CD4-positive, alpha-beta T cell treated with Interleukin-15 for 1 hour (primary cell): ENCODE measurements at places on chromosomes 3 and 15.

- DNase-seq = no peak
These were observed 110.2 kb downstream of the CMSS1 start for GRCh38 chr3:99927671-99928457.

DNA sequence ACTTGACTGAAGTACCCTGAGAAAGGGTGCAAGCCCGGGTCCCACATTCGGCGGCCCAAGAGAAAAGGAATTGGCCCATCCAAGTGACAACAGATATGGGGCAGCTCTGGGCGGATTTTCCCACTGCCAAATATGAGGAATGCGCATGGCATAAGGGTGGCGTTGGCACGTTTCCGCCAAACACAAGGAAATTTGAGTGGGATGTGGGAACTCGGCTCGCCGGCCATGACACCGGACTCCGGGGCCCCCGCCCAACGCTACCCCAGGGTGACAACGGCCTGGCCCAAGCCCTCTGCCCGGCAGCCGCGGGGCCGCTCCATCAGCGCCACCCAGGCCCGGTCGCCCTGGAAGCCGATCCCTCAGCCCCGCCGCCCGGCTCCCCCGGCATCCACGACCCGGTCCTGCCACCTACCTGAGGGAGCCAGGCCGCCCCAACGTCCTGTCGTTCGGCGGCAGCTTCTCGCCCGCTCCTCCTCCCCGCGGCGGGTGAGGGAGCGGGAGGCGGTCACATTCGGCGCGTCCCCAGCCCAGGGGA is 449 bp downstream of the RAF1 start:
- no peak for DNase-seq

DNA sequence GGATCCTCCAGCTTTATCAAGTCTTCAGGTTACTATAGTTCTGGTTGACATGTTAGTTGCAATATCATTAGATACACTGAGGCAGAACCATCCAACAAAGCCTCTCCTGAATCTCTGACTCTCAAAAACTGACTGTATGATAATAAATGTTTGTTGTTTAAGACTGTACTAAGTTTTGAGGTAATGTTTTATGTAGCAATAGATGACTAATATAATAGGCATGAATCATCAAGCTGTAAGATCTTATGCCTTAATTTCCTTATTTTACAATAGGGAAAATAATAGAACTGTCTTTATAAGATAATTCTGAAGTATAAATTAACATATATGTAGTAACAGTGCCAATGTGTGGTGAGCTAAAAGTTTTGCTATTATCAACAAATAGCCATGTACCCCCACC is 88.9 kb upstream of the TBC1D5 start:
- DNase-seq = no peak

GRCh38 chr3:54374214-54374852 is 252.0 kb downstream of the CACNA2D3 start:
- DNase-seq = no peak

DNA sequence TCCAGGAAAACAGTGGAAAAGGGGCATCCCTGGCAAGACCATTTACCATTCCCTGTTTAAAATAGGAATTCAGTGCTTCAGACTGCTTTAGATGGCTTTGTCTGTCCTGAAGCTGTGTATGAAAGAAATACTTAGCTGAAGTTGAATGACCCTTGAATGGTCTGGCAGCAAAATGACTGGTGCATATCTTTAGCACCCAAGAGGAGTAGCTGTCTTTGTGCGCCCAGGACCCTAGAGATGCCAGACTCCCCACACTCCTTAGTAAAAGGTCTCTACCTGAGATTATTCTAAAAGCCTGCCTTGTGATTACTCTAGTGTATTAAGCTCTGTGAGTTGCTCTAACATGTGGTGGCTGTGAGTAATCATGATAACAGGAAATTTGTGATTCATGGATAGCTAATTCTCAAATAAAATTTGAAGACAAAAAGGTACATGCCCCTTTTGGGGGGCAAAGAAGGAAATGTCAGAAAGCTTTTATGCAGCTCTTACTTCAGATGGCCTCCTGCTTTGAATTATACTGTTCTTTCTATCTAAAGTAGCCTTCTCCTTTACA is 3.2 kb downstream of the MAPKBP1 start:
- DNase-seq = no peak

DNA sequence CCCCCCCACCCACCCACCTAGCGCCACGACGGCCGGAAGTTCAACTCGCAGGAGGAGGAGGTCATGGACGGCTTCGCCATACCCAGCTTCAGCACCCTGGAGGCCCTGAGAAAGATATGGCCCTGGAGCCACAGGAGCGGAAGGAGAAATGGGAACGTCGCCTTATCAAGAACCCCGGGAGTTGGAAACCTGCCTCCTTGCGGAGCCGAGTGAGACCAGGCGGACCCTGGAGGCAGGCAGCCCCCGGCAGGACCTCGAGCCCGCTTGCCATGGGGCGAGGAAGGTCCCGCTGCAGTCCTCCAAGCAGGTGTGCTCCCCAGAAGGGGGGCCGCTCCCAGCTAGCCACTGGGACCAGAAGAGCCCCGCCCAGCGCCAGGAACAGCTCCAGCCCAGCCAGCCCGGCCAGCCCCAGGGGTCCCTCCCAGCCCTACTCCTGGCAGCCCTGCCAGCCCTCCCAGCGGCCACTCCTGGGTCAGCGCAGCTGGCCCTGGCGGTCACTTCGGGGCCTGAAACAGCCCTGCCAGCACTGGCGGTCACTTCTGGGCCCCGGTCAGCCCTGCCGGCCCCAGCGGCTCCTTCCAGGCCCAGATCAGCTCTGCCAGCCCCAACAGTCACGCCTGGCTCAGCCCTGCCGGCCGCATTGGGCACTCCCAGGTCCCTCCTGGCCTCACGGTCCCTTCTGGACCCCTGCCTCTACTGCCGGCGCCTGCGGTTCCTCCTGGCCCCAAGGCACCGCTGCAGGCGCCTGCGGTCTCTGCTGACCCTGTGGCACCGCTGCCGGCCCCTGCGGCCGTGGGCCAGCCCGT is 10.3 kb upstream of the ROPN1B start:
- no peak for DNase-seq

GRCh38 chr3:187694801-187695200 is 7.6 kb downstream of the RTP2 start:
- no peak for DNase-seq

DNA sequence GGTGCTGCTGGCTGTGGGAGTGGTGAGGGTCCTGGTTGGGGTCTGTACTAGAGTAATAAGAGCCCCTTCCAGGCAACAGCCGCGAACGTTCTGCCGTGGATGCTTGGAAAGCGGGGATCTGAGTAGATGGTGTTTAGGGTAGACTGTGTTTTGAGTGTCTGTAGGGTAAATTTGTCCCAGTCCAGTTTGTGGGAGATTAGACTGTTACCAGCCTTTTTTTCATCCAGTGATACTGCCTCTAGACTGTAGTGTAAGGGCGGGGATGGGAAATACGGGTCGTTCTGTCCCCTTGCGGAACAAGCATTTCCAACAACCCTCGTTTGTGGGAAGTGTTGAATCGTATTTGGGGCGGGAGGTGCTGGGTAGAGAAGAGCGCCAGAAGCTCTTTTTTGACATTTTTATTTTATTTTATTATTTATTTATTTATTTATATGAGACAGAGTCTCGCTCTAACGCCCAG is 424 bp downstream of the HAUS2 start:
- peak; percentile 20 for DNase-seq

- DNase-seq = no peak
These were observed 154.3 kb downstream of the EPHA3 start for GRCh38 chr3:89261673-89262072.

- no peak for DNase-seq
These were observed 53.2 kb upstream of the KLF13 start for GRCh38 chr15:31273258-31273941.

- no peak for DNase-seq
These were observed 69.7 kb downstream of the PCOLCE2 start for GRCh38 chr3:142819179-142819578.

DNA sequence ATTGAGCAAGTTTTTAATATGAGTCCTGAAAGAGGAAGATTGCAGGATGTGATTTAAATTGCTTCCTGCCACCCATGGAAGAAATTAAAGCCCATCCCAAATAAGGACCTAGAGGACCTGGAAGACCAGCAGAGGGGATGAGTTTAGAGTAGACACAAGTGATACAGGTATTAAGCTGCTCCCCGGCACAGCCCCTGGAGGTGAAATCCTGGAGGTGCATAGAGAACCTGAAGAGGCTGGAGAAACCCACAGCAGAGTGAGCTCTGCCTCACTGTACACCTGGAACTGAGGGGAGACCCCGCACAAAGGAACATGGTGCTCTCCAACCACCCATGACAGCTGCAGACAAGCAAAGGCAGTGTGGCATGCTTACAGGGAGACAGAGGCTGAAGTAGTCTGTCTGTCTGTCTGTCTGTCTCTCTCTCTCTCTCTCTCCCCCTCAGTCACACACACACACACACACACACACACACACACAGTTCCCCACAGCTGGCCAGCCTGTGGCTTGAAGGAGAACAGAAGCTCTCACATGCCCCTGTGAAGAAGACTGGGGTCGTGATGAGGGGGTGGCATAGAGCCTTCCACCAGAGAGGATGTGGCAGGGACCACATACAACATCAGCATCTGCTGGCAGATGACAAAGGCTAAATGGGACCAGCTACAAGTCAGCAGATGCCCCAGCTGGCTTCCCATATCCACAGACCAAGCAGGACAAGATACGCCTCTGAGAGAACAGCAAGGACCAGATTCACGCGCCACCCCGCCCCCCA is 38.1 kb downstream of the FSIP1 start:
- DNase-seq = no peak

DNA sequence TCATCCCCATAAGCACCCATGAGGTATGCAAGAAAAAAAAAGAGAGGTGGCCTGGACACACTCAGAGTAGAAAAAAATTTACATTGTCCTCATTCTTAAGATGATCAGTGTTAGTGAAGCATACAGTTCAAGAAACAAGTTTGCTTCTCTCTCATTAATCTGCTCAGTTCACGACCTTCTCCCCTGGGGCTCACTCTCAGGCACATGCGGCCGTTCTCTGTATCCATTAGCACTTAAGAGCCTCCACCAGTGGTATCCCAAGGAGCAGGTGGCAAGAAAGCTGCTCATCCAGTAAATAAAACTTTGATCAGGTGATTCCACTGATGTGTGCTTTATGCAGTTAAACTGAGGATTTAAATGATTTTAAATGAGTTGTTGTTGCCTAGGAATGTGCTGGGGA is 57.4 kb downstream of the ARHGAP31 start:
- DNase-seq = no peak

- DNase-seq = no peak
These were observed 92.7 kb downstream of the VGLL4 start for GRCh38 chr3:11551036-11551435.

- DNase-seq = no peak
These were observed 67.4 kb upstream of the FOXB1 start for GRCh38 chr15:59936741-59937140.

- DNase-seq = no peak
These were observed 9.4 kb downstream of the DAZL start for GRCh38 chr3:16595778-16596177.

DNA sequence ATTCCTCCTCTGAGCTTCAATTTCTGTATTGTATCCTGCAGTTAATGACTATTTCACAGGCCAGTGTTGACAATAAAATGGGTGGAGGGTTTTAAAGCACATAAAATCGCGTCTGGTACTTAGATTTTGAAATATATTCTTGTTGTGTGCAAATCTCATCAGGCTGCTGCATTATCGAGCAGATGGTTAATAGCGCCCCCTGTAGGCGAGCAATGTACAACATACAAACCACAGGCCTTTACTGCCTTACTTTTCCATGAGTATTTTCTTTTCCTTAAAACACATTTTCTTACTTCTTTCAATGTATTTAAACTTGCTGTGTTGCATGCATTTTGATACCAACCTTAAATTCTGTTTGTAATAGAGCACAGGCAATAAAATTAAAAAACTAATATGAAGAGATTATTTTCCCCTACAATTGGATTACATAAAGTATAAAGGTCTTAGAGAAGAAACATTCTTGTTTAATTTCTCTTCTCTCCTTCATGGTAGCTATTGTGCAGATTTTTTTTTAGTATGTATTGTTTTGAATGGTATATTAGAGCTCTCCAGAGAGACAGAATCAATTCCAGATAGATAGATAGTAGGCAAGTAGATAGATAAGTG is 608.4 kb downstream of the CADM2 start:
- DNase-seq = no peak

- DNase-seq = no peak
These were observed 21.8 kb downstream of the MGLL start for GRCh38 chr3:127800508-127800907.

- DNase-seq = no peak
These were observed 12.1 kb upstream of the MGA start for GRCh38 chr15:41648097-41648496.

GRCh38 chr15:67836134-67836455 is 3.8 kb downstream of the RNU6-1 start:
- no peak for DNase-seq

DNA sequence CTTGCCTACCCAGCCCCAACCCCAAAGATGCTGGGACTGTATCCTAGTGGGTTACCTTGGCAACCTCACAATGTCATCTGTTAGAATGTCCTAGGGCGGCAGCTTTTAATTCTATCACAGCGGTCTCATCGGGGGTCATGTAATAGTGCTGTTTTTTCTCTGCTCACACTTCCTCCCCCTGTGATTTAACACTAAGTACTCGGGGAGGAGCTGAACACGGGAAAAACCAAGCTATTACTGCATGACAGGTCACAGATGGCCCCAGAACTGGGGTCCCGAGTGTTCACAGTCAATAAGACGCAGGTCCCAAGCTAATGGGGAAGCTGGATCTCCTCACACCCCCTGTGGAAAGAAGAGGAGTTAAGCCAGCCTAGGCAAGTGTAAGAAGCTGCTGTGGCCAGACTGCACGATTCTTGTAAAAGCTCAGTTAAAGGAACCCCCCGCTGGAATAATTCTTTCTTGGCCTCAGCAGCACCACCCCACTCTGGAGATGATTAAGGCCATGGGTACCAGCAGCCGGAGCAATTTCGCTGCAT is 2.5 kb upstream of the RFTN1 start:
- peak; percentile 48 for DNase-seq

DNA sequence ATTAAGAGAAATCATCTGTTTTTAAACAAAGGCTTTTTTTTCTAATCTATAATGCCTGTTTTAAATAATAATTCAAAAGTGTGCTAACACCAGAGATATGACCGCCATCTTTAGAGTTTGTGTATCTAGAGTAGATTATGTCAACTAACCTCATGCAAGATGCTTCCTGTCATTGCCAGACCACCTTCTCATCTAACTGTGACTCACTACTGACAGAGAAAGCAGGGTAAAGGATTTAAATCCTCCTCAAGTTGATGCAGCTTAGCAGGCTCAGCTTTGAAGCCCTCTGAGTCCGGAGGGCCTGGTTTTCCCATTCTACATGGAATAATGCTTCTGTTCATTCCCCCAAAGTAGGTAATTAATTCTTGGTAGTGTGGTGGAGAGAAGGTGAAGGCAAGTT is 108.5 kb downstream of the ECT2 start:
- no peak for DNase-seq

- no peak for DNase-seq
These were observed 73.0 kb downstream of the ATP10A start for GRCh38 chr15:25790000-25790660.

GRCh38 chr15:69540622-69541021 is 88.0 kb downstream of the RPLP1 start:
- no peak for DNase-seq

GRCh38 chr3:36525115-36525801 is 145.0 kb downstream of the STAC start:
- no peak for DNase-seq

GRCh38 chr3:64303401-64303800 is 78.1 kb upstream of the PRICKLE2 start:
- DNase-seq = no peak
